Effector memory CD4-positive, alpha-beta T cell (primary cell): ENCODE measurements at places on chromosomes 3 and 15.
A peak's percentile ranks its signal among the peaks of the same experiment; 100 is the strongest.

DNA sequence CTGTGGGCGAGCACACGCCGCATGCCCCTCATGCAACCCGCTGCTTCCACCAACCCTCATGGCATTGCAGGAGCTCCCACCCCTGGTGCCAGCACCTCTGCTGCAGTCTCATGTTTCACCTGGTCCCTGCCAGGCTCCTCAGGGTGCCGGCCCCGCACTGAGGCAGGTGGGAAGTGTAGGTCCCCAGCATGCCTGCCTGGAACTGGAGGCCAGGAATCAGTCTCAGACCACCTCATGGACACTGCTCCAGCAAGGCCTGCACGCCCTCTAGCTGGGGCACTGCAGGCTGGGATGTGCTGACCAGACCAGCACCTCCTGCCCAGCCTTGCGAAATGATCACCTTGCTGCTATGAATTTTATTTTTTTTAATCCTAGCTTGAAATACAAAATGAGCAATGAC, 39.1 kb downstream of the OCA2 start:
- DNase-seq, result no peak

GRCh38 chr3:11371747-11372146, 99.5 kb downstream of the ATG7 start:
- no peak for DNase-seq

DNA sequence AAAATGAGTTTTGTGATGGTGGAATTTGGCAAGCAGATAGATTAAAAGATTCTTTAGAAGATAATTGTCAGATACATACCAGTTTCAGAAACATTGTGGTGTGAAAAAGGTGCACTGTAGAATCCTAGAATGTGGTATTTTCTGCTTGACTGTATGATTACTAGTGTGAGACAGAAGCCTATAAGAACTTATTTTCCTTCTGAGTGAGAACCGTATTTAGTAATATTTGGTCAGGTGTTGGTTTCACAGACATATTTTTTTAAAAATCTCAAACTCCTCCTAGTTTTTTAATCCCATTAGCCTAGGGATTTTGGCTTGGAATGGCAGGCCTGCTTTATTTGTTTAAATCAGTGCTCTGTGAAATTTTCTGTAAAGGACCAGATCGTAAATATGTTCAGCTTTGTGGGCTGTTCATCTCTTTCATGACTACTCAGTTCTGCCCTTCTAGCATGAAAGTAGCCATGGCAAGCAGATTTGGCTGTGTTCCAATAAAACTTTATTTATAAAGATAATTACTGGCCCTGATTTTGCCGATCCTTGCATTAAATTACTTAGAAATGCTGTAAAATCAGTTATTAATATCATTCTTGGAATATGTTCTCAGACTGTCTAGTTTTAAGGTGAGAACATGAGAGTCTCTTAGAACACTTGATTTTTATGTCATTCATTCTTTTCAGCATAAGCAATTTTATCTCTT, 205.1 kb downstream of the ITPR1 start:
- no peak for DNase-seq

- no peak for DNase-seq
Observed at GRCh38 chr3:194322678-194323211, 28.4 kb downstream of the CPN2 start.

DNA sequence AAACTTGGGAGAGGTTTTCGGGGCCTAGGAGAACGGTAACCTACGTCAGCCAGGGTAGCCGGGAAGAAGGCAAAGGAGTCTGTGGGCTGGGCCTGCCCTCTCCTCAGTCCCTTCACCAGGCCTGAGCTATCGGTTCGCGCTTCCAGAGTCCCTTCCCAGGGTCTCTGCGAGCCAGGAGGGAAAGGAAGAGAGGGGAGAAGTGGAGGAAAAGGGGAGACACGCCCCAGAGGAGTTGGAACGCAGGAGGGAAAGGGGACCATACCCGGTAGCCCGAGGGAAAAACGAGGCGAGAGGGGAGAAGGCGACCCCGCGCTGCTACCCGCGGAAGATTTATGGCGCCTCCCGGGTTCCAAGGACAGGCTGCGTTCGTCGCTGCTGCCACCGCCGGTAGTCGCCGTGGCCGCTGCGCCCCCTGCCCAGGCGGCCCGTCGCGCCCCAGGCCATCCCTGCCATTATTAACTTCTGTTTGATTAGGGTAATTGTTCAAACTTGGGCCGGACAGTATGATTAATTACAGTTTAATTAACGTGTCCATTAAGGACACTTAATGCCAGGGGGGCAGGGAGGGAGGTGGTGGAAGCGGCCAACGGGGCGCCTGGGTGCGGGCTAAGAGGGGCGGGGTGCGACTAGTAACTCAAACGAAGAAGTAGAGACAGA, 3.4 kb upstream of the SKOR1 start:
- DNase-seq, result no peak

DNA sequence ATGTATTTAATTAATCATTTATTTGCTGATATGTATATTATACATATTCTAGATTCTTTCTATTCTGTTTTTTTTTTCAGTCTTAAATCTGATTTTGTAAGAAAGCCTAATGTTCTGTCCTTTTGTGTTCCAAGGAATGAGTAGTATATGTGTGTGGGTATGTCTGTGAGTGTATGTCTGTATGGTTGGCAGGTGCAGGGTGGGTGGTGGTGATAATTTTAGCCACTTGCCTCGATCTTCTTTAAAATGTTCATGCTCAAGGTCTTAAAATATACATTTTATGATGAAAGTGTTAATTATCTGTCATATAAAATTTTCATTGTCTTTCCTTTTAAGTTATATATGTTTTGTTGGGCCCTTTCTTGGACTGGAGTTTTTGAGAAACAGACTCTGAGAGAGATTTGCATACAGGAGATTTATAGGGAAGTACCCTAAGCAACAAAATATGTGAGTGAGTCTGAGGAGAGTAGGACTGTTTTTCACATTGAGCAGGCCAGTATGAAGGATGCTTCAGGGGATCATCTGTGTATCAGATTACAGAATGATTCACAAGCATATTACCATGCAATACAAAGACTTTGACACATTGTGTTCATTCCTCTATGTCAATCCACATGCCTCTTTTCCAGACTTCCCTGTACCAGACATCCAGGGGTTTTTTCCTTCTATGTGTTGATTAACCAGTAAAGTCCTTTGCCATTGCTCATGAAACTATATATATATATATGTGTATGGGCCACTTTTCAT, 211.0 kb upstream of the DPPA4 start:
- DNase-seq, result no peak

- no peak for DNase-seq
Observed at GRCh38 chr3:195178124-195178910, 92.6 kb downstream of the XXYLT1 start.

DNA sequence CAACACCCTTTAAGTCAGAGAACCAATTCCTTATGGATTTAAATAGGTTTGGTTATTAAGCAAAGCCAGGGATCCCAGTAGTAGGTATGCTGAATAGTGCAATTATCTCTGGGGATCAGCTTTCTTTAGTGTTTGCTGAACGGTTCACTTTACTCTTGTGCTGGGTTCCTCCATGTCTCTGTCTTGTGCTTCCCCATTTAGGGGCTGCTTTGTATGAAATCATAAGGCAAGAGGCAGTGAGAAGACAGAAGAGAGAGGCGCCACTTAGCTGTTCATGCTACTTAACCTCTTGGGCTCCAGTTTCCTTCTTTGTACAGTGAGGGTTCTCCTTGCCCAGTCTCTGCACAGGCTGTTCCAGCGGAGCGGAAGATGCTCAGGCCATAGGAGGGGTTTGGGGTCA, 3.5 kb downstream of the ST6GAL1 start:
- no peak for DNase-seq

DNA sequence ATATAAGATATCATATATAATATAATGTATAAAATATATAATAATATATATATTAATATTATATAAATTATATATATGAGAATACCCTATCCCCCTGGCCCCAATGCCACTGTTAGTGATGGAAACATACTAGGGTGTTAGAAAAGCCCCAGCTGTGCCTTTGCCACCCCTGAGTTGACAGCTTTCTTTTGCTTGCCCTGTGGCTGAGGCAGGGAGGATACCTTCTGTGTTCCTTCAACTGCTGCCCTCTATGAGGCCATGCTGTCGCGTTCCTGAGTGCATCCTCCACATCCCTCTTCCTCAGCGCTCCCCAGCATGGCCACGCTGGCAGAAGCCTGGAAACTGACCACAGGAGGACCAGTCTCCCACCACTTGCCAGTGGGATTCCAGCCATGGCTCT, 26.3 kb downstream of the FAN1 start:
- DNase-seq, result no peak

GRCh38 chr3:149296972-149297371, 36.5 kb downstream of the TM4SF18 start:
- no peak for DNase-seq

DNA sequence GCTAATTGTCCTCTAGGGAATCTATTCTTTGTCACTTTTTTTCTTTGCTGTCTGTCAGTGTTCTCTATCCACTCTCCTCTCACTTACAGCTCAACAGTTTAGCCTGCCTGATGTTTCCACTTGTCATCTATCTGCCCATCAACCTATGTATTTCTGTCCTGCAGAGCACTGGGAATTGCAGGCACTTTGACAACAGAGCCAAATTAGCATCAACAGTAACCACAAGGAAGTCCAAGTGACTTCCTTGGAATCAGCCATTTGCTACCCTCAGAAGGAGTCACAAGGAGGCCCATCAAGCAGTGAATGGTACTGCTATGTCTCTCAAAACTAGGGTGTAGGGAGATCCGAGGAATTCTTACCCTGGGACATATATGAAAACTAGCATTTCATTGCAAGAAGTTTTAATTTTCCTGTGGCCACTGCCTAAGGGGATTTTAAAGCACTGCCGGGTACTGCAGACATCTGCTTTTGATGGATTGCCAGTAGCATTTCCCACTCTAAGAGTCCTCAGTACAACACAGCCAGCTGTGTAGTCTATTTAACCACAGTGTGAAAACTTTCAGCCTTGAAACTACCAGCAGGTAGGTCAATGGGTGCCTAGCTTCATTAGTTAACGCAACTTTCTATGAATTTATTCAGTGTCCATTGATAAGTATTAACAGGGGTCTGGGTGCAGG, 898.8 kb downstream of the NTRK3 start:
- DNase-seq, result no peak

DNA sequence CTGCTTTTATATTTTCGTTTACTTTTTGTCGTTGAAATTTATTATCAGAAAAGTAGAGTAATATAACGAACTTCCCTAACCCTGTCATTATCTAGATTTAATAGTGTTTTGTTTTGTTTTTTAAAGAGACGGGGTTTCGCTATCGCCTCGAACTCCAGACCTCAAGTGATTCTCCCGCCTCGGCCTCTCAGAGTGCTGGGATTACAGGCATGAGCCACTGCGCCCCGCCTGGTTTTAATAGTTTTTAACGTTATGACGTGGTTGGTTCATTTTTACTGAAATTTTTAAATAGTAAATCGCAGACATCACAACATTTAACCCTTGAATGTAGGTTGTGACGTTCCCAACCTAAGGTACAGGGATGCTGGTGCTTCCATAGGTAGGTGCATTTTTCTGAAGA, 1.0 kb downstream of the NGRN start:
- DNase-seq, result peak; percentile 23

DNA sequence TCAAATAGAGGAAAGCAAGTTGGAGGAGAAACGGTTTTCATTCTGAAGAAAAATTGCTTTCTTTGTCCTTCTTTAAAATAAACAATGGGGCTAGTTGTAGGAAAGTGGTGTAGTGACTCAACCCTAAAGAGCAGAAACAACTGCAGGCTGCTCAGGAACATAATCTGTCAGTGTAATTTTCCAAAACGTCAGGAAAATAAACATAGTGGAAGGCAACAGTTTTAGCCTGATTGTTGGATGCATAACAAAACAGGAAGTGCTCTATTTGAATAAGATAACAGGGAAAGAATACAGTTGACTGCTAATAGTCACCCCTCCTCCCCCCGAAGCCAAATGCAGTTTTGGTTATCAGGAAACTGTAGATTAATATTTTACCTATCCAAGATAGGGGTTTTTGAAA, 167.6 kb downstream of the ECT2 start:
- DNase-seq, result no peak

DNA sequence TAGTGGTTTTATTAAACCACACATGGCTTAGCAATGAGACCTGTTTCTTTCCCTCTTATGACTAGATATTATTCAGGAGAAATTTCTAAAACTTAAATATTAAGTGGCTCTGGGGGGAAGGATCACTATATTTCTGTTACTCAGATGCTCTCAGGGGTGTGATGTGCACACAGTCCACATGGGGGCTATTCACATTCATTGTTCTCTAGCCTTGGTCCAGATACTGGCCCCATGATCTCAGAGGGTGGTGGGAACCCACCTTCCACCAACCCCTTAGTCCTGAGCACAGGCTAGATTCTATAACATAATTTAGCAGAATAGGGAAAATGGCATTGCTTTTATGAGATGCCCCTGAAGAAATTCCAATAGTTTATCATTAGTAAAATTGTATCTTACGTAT, 149.0 kb upstream of the ST8SIA2 start:
- DNase-seq, result no peak

- no peak for DNase-seq
Observed at GRCh38 chr15:51128701-51129100, 34.0 kb upstream of the TNFAIP8L3 start.

DNA sequence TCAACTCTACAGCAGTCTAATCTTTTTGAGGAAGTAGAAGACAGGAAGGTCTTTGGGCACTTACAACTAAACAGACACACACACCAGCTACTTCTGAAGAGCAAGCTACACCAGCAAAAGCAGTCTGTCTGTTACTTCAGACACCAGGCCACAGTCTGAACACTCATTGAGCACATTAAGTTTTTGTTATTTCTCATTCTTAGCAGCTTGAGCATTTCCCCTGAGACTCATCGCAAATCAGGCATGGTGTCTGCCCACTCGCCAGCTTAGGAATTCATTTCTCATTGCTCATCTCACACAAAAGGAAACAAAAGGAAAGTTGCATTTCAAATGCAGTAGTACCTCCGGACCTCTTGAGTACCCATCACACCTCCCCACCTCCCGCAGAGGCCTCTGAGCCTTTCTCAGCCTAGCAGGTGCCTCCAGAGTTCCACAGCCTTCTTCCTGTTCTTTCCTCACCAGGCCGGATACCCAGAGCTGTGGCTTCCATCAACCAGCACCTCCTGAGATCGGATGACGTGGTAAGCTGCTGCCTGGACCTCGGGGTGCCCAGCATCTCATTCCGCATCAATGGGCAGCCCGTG, 302.0 kb downstream of the RYR3 start:
- DNase-seq, result no peak

- no peak for DNase-seq
Observed at GRCh38 chr3:48596157-48596556, 1.0 kb upstream of the COL7A1 start.

GRCh38 chr3:168044049-168044448, 51.7 kb downstream of the GOLIM4 start:
- no peak for DNase-seq

DNA sequence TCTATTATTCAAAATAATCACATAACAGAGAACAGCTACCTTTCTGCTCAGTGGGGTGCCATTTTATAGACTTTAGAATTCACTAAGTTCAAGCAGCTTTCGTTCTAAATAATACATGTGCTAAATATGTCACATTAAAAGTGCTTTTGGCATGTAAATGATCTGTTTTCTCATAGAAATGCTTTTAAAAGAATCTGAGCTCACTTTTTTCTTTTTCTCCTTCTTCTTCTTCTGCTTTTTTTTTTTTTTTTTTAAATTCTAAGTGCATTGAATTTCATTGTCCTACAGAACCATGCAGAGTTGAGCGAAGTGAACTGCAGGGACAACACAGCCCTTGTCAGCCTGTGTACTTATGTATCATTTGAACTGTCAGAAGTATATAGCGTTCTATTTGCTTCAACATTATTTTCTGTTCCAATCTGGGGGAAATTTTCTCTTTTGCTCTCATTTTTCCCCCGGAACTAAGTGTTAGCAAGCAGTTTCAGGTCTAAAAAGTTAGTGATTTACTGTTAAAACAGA, 193.8 kb upstream of the TMCO5A start:
- DNase-seq, result no peak

- no peak for DNase-seq
Observed at GRCh38 chr3:182078316-182078715, 366.6 kb downstream of the SOX2 start.
